CMK (cell line): ENCODE measurements at places on chromosomes 4 and X.

DNA sequence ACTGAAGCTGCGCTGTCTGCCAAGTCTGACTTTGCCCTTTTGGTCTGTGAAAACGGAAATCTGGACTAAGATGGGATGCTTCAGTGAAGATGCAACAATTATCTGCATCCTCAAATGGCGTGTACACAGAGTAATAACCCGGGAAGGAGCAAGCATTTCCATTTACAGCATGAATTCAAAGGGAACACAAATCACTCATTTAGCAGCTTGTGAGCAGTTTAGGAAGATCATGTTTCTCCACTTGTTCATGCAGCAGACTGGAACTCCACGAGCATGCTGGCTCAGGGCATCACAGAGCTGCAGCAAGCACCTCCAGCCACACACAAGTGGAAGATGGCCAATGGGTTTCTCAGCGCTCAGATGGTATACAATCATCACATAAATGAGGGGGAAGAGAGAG is 175.5 kb downstream of the NLGN4X start:
- DNase-seq = no peak

GRCh38 chr4:24730256-24731001 is 64.9 kb upstream of the SOD3 start:
- DNase-seq = no peak

- no peak for DNase-seq
These were observed 46.4 kb downstream of the KDR start for GRCh38 chr4:55078987-55079386.

GRCh38 chr4:120691106-120691505 is 231.4 kb downstream of the PRDM5 start:
- no peak for DNase-seq

GRCh38 chr4:16772366-16772850 is 126.0 kb downstream of the LDB2 start:
- no peak for DNase-seq
